ENCODE measurements at places on chromosomes 5 and 9. TPM values are rescaled to one million over a fixed set of nuclear protein-coding genes. Genes with fewer than 3 reads are reported as not detected.

ALAD gene
- total RNA-seq, result 40.8 TPM

MLLT3 gene
- 8.1 TPM for total RNA-seq

FBLL1 gene
- total RNA-seq, result 0.57 TPM

OSTF1 gene
- 34.6 TPM for total RNA-seq

ZFYVE16 gene
- 57.6 TPM for total RNA-seq

C9 gene
- total RNA-seq, result 0.30 TPM

SLC6A3 gene
- total RNA-seq, result 0.30 TPM

SLC6A7 gene
- not detected for total RNA-seq

PAXX gene
- 42.0 TPM for total RNA-seq

KLF4 gene
- total RNA-seq, result 87.8 TPM

- no peak overlapping the region for H3K4me3 ChIP-seq
- DNase-seq, result no peak
- peaks cover 2% of the 10 kb centered on the region for H3K4me1 ChIP-seq
- no peak overlapping the region for H3K27ac ChIP-seq
- no peaks in the 10 kb centered on the region for H3K27me3 ChIP-seq
These were observed 50.1 kb upstream of the FBXL17 start for GRCh38 chr5:108432024-108432423.

DNA sequence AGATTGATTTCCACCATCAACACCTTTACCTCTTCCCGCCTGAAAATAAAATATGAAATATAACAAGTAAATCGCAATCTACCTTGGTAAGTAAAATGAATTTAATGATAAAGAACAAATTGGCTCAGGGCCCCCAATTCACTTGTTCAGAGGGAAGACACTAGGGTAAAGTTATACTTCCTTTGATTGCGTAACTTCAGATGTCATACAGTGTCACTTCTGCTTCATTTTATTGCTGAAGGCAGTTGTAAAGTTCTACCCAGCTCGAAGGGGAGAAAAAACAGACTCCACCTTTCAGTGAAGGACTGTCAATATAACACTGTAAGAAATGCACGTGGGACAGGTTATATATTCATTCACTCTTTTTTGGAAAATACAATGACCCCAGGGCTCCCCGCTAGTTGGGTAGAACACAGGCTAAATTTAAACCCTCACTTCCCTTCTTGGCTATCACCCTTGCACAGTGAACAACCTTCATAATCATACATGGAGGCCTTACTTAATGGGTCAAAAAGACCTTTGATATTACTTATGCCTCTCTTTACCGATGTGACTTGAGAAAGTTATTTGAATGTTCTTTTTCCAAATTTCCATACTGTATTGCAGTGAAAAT is 848.8 kb downstream of the MAT2B start:
- no peak overlapping the region for H3K4me3 ChIP-seq
- no peaks in the 10 kb centered on the region for H3K27me3 ChIP-seq
- H3K4me1 ChIP-seq, result no peaks in the 10 kb centered on the region
- no peak for DNase-seq

DNA sequence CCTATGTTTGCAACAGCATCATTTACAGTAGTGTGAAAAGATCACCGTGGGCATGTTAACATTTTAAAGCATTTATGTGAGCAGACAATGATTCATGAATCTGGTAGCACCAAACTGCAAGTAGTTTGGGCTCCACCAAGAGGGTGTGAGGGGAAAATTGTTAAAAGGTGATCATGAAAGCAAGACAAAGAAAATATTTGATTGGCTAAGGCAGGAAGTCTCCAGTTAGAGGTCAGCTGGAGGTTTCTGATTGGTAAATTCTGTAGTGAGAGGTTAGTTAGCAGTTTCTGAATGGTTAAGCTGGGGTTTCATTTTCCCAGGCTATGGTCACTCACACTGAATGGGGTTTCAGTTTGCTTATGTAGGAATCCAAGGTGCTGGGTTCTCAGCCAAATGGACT is 13.5 kb upstream of the DRD1 start:
- no peak overlapping the region for H3K27ac ChIP-seq
- H3K4me1 ChIP-seq, result no peaks in the 10 kb centered on the region
- DNase-seq, result no peak
- H3K4me3 ChIP-seq, result no peak overlapping the region
- H3K36me3 ChIP-seq, result no peaks in the 10 kb centered on the region

DNA sequence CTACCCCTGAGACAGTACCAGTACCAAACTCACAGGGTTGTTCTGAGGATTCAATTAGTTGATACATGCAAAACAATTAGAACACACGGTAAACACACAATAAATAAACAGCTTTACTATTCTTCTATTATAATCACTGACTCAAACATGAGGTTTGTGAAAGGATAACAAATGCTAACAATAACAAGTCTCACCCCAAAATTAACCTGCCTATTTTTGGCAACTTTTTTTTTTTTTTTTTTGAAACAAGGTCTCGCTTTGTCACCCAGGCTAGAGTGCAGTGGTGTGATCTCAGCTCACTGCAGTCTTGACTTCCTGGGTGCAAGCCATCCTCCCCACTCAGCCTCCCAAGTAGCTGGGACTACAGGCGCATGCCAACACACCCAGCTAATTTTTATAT is 6.5 kb downstream of the ECPAS start:
- peaks cover 6% of the 10 kb centered on the region for H3K4me1 ChIP-seq
- no peak overlapping the region for H3K27ac ChIP-seq
- no peak overlapping the region for H3K4me3 ChIP-seq

DNA sequence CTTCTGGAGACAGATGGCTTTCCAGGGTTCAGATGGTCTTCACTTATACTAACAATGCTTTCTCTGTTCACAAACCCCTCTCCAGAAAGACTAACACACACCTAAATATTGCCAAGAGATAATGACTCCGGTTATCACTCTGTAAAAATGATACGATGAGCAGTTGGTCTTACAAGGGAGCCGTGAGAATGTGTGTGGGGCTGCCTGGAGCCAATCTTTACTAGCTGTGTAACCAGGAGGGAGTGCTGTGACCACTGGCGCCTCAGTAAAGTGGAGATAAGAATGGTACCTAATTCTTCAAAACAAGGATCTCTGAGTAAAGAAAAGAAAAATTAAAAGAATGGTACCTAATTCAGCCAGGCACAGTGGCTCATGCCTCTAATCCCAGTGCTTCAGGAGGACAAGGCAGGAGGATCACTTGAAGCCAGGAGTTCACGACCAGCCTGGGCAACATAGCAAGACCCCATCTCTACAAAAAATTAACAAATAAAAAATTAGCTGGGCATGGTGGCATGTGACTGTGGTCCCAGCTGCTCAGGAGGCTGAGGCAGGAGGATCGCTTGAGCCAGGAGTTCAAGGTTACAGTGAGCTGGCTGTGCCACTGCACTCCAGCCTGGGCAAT is 39.9 kb upstream of the IL17B start:
- no peaks in the 10 kb centered on the region for H3K4me1 ChIP-seq
- H3K36me3 ChIP-seq, result peaks cover 7% of the 10 kb centered on the region
- H3K27ac ChIP-seq, result no peak overlapping the region
- H3K4me3 ChIP-seq, result no peak overlapping the region
- no peaks in the 10 kb centered on the region for H3K27me3 ChIP-seq
- DNase-seq, result peak; percentile 29

GRCh38 chr9:520302-520701 is 305.6 kb downstream of the DOCK8 start:
- peaks cover 5% of the 10 kb centered on the region for H3K4me1 ChIP-seq
- H3K4me3 ChIP-seq, result no peak overlapping the region
- no peak overlapping the region for H3K27ac ChIP-seq
- DNase-seq, result no peak
- no peaks in the 10 kb centered on the region for H3K27me3 ChIP-seq
- no peaks in the 10 kb centered on the region for H3K36me3 ChIP-seq

GRCh38 chr5:54785729-54786591 is 199.4 kb downstream of the ESM1 start:
- H3K4me1 ChIP-seq, result no peaks in the 10 kb centered on the region
- peak overlapping the region; percentile 59 for H3K27ac ChIP-seq
- no peak overlapping the region for H3K4me3 ChIP-seq
- no peaks in the 10 kb centered on the region for H3K27me3 ChIP-seq
- peak; percentile 82 for DNase-seq

- DNase-seq, result no peak
- no peaks in the 10 kb centered on the region for H3K27me3 ChIP-seq
- H3K4me1 ChIP-seq, result no peaks in the 10 kb centered on the region
- H3K4me3 ChIP-seq, result no peak overlapping the region
- no peaks in the 10 kb centered on the region for H3K36me3 ChIP-seq
- H3K27ac ChIP-seq, result no peak overlapping the region
These were observed 106.9 kb upstream of the VCAN start for GRCh38 chr5:83364312-83365299.

DNA sequence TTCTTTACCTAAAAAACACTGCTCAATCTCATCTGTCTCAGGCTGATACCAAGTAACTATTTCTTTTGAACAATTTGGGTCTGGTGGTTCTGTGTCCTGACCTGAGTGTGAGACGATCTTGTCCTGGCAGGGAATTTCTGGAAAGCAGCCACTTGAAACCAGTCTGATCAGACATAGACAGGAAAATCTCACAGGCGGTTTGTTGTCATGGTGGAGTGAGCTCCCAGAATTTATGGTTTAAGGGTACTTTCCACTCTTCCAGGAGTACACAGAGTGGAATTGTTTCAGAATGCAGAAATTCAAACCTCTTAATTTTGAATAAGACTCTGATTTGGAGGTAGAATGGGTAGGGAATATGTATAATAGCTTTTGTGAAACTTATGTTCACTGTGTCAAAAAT is 268.2 kb downstream of the ISL1 start:
- H3K27ac ChIP-seq, result no peak overlapping the region
- H3K27me3 ChIP-seq, result no peaks in the 10 kb centered on the region
- H3K36me3 ChIP-seq, result no peaks in the 10 kb centered on the region
- DNase-seq, result no peak
- H3K4me3 ChIP-seq, result no peak overlapping the region

- H3K27ac ChIP-seq, result no peak overlapping the region
- H3K4me3 ChIP-seq, result no peak overlapping the region
- no peak for DNase-seq
- no peaks in the 10 kb centered on the region for H3K27me3 ChIP-seq
- H3K4me1 ChIP-seq, result no peaks in the 10 kb centered on the region
These were observed 32.6 kb downstream of the TRPM6 start for GRCh38 chr9:74855072-74855471.

GRCh38 chr9:15421990-15422371 is 695 bp upstream of the SNAPC3 start:
- no peaks in the 10 kb centered on the region for H3K27me3 ChIP-seq
- H3K36me3 ChIP-seq, result peaks cover 2% of the 10 kb centered on the region
- peak overlapping the region; percentile 33 for H3K4me3 ChIP-seq
- no peak for DNase-seq
- no peaks in the 10 kb centered on the region for H3K4me1 ChIP-seq

DNA sequence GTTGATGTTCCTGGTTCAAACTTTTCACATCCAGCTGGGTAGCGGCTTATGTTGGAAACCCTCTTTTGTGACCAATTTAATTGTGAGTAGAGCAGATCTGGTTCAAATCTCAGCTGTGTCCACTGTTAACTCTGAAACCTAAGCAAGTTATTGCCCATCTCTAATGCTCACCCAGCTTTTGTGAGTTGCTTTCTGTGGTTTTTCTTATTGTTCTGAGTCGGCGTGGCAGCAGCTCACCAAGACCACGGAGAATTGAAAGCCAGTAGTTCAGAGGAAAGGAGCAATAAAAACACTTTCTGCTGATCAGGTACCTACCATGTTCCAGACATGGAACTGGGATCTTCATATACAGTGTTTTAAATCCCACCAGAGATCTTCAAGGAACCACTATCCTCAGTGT is 114.4 kb downstream of the DOCK2 start:
- no peaks in the 10 kb centered on the region for H3K4me1 ChIP-seq
- H3K4me3 ChIP-seq, result no peak overlapping the region
- no peak overlapping the region for H3K27ac ChIP-seq
- no peaks in the 10 kb centered on the region for H3K36me3 ChIP-seq

GRCh38 chr5:172696171-172696849 is 55.2 kb downstream of the NEURL1B start:
- no peak overlapping the region for H3K27ac ChIP-seq
- H3K4me1 ChIP-seq, result no peaks in the 10 kb centered on the region
- no peaks in the 10 kb centered on the region for H3K36me3 ChIP-seq
- H3K4me3 ChIP-seq, result no peak overlapping the region

DNA sequence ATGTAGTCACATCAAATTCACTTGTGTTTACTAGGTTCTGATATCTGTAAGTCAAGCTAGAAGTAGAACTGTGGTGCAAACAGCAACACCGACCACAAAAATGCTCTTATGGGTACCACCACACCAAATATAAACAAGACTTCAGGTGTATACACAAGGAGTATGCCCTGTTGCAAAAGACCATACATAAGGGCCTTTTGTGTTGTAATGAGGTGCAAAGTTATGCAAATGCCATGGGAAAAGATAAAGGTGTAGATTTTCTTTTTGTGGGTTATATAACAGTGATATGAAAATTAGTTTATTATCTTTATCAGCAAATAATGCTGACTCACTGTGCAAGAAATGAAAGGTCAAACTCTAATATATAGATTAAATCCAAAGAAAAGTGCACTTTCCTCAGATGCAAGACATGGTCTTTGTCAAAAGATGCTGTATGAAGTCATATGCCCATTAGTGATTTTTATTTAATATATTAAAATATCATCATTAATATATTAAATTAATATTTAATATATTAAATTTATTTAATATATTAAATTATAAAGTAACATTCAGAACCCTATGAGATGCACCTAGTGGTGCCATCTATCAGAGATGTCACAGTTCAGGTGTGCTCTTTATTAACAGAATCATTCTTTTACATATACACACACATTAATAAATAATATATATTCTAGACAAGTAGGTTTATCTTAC is 26.7 kb upstream of the ALDH1A1 start:
- H3K4me3 ChIP-seq, result no peak overlapping the region
- H3K4me1 ChIP-seq, result no peaks in the 10 kb centered on the region
- H3K27ac ChIP-seq, result no peak overlapping the region
- no peaks in the 10 kb centered on the region for H3K27me3 ChIP-seq

- no peaks in the 10 kb centered on the region for H3K4me1 ChIP-seq
- H3K36me3 ChIP-seq, result no peaks in the 10 kb centered on the region
- no peak overlapping the region for H3K27ac ChIP-seq
- H3K27me3 ChIP-seq, result no peaks in the 10 kb centered on the region
- peak; percentile 88 for DNase-seq
- no peak overlapping the region for H3K4me3 ChIP-seq
These were observed 5.1 kb downstream of the RGS14 start for GRCh38 chr5:177362610-177363507.

GRCh38 chr9:130835441-130836298 is 616 bp downstream of the ABL1 start:
- H3K27me3 ChIP-seq, result no peaks in the 10 kb centered on the region
- H3K4me1 ChIP-seq, result no peaks in the 10 kb centered on the region
- H3K4me3 ChIP-seq, result peak overlapping the region; percentile 46
- H3K36me3 ChIP-seq, result no peaks in the 10 kb centered on the region

- H3K27ac ChIP-seq, result no peak overlapping the region
- DNase-seq, result no peak
- no peaks in the 10 kb centered on the region for H3K27me3 ChIP-seq
- no peaks in the 10 kb centered on the region for H3K36me3 ChIP-seq
- H3K4me1 ChIP-seq, result no peaks in the 10 kb centered on the region
These were observed 4.8 kb upstream of the C5orf47 start for GRCh38 chr5:173984218-173984617.

DNA sequence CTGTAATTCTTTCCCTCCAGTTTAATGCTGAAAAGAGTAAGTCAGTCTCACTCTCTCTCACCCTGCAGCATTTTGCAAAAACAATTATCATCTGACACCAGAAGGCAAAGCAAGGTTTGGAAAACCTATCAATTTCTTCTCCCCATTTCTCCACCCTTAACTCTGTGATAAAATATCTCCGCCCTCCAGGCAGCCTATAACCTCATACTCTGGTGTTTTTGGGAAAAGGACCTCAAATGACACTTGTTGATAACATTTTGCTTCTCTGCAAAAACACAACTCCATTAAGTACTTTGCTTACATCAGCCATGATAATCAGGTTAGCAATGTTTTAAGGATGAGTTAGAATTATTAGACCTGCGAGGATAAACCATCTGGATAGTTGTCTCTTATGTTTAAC is 2.3 kb downstream of the ANKH start:
- H3K4me3 ChIP-seq, result peak overlapping the region; percentile 85
- H3K27me3 ChIP-seq, result no peaks in the 10 kb centered on the region
- peaks cover 2% of the 10 kb centered on the region for H3K4me1 ChIP-seq
- H3K36me3 ChIP-seq, result no peaks in the 10 kb centered on the region
